Regular cardiac myocyte (primary cell): ENCODE measurements at places on chromosomes 2 and 18. TPM values are rescaled to one million over a fixed set of nuclear protein-coding genes. Genes with fewer than 3 reads are reported as not detected.

Gene LGALSL
- 3.1 and 6.2 TPM in 2 replicates for total RNA-seq

Gene UGT1A8
- not detected in 2 replicates for total RNA-seq

Gene APOB
- under 0.01 TPM in 1 of 2 replicates, not detected in the other for total RNA-seq

Gene UGT1A5
- not detected in 2 replicates for total RNA-seq

Gene GKN2
- total RNA-seq: not detected in 2 replicates
